ENCODE measurements at places on chromosomes 1 and 21.

- no peak for DNase-seq
Measured at GRCh38 chr1:44609412-44609767, 64.9 kb downstream of the TMEM53 start.

DNA sequence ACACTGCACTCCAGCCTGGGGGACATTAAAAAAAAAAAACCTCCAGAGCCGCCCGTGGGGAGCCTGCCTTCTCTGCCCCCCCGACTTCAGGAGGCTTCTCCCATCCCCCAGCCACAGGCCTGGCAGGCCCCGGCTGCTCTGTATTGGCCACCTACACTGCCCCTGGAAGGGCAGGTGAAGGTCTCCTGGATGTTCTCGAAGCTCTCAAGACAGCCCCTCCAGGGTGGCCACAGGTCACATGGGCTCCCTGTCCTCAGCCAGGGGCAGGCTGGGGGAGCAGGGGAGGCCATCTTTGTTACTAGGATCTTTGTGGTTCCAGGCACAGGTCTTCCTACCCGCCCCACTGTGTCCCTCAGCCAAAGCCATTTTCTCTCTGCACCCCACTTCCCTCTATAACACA, 32.8 kb downstream of the PADI6 start:
- no peak for DNase-seq

DNA sequence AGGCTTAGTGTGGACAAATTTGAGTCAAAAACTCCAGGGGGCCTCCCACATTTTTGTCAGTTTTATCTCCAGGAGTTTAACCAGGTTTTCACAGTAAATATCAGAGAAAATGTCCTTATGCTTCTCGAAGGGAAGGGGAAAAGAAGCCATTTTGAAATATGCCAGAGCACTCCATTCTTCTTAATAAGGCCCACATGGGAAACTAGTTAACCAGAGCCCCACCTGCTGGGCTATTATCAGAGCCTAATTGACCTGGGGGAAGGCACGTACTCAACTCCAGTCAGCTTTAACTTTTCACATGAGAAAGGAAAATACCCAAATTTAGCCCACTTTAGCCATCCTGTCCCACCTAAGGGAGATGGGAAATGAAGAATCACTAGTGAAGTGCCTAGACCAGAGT, 296.3 kb downstream of the PTBP2 start:
- DNase-seq, result no peak

- no peak for DNase-seq
Measured at GRCh38 chr1:11350265-11350664, 77.3 kb downstream of the UBIAD1 start.

DNA sequence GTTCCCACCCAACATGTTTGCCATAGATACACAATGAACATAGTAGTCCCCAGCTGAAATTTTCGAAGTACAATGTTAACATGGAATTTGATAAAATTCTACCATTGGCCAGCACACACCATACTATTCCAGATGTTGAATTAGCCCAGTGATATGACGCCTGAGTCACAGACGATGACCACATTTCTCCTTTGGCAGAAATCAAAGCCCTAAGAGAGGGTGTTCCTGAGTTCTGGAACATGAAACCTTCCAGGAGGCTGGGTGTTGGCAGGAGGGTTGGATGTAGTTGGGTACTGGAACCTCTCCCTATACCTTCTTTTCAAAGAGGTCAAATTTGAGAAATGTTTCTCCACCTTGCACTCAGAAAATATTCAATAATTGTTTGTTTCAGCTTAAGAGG, 37.8 kb downstream of the LPAR3 start:
- no peak for DNase-seq

DNA sequence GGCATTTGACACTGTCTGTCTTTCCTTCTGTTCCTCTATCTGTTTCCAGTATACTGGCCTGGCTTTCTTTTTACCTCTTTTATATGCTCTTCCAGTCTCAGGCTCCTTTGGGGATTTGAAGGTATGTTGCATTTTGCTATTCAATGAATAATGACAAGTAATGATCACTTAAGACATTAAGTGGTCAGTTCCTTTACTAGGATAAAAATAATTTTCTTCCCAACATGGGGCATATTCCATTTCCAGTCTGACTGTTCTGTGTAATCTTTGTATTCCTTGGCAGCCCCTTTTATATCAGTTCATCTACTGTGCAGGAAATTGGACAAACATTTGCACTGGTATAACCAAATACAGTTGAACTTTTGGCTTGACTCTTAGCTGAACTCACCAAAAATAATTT, 15.6 kb downstream of the METTL18 start:
- no peak for DNase-seq

DNA sequence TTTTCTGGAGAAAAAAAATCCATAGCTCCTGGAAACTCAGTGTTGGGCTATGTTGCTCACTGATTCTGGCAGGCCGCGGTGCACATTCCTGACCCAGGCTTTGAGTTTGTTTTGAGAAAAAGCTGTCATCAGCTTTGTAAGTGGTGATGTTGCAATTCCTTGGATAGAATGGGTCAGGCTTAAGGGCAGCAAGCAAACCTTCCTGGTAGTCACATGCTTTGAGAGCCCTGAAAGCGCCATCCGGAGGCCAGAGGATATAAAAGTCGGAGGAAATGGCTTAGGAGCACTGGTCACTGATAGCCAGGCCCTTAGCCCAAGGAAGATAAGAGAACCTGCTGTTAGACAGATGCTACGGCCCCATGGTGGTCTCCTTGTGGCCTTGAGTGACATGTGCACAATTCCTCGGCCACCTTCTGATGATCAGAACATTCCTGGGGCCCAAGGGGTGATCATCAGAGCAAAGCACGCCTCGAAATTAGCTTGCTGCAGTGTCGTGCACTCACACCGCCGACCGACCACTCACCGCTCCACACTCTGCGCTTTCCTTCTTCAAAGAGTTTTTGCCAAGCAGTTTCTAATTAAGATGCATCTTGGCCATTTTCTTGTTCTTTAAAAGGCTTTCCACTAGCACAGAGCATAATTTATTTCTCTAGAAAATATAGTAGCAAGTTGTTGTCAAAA, 78.6 kb downstream of the MAN1C1 start:
- DNase-seq, result no peak

DNA sequence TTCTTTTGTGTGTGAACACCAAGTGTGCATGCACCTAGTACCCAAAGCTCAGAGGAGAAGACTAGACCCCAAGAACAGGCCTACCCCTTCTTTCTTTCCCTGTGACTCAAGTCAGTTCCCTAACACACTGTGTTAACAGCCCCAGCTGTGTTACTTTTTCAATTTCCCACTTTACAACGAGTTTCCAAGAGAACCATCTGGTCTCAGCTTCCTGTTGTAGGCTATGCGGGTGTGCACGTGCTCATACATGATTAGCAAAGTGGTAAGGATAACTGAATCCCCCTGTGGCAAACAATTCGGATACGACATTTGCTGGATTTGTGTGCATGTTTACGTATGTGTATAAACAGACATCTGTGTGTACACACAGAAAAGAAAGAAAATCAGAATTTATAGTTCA, 17.9 kb downstream of the IFNAR2 start:
- DNase-seq, result no peak

DNA sequence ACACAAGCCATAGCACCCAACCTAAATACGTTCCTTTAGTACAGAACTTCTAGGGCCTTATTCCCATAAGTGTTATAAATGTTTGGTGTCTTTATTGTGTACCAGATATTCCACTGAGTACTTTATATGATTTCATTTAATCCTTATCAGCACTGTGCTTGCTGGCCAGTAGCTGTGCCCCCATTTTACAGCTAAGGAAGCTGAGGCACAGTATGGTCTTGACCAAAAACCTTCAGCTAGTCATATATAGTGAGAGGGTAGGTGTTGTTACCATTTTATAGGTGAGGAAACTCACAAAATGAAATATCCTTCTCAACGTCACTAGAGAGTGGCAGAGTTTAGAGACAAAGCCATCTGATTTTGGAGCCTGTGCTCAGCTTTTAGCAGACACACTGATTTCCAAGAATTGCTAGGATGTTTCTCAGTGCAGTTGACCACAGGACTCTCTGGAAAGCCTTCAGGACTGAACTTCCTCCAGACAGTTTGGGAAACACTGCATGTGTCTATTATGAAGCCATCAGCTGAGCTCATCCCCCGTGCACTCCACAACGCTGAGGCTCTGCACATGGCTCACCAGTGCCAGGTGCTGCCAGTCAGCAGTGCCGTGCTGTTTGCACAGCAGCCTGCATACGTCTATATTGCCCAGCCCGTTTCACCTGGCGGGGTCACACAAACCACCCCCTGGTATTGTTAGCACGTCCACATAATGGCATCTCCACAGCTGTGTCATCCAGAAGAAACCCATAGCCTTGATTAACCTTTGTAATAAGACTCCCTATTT, 15.4 kb downstream of the NPPA start:
- DNase-seq, result no peak

- DNase-seq, result no peak
Measured at GRCh38 chr1:100461222-100461621, 76.7 kb upstream of the GPR88 start.

DNA sequence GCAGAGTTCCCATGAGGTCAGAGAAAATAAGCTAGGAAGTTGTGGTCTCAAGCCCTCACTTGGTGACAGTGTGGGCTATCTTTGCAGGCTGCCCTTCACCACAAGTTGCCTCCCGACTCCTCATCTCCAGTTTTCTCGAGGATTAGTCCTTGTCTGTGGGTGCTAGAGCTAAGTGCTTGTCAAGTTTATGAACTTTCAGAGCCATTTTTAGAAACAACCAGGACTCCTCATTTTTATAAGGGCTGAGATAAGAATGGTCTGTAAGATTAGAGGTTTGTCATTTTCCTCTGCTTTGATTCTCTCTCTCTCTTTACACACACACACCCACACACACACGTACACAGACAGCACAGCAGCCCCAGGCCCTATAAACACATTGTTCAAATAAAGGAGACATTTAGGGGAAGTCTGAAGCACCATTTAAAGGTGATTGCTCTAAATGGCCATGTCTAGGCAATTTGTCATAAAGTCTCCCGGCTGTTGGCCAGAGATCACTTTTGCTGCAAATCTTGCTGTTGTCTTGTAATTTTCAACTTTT, 127.2 kb downstream of the LACTBL1 start:
- DNase-seq, result no peak

DNA sequence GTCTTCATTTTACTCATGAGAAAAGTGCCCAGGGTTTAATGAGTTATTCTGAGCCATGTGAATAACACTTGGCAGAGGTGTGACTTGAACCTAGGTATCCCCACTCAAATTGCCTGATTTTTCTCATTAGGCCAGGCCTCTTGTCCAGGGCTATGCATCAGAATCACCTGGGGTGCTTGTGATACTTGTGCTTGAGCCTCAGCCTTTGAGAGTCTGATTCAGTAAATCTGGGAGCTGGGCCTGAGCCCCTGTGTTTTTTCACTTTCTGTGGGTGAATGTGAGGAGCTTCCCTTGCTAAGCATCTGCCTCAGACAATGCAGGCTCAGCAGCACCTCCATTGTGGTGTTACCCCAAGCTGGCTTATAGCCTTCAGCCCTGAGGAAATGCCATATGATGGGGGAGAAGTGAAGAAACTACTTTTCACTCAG, 127.1 kb downstream of the S1PR1 start:
- DNase-seq, result no peak

GRCh38 chr1:154583773-154584172, 16.2 kb downstream of the CHRNB2 start:
- DNase-seq, result no peak

- no peak for DNase-seq
Measured at GRCh38 chr1:152886085-152886484, 8.0 kb downstream of the SMCP start.

DNA sequence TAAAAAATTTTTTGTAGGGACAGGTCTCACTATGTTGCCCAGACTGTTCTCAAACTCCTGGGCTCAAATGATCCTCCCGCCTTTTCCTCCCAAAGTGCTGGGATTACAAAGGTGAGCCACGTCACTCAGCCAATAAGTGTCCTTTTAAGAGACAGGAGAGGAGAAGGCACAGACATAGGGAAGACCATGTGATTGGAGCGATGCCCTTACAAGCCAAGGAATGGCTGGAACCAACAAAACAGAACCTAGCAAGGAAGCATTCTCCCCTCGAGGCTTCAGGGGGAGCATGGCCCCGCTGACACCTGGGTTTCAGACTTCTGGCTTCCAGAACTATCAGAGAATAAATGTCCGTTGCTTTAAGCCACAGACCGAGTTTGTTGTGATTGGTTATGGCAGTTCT, 37.0 kb downstream of the NDUFS5 start:
- DNase-seq, result no peak

- DNase-seq, result no peak
Measured at GRCh38 chr1:43625063-43625780, 24.7 kb upstream of the KDM4A start.

DNA sequence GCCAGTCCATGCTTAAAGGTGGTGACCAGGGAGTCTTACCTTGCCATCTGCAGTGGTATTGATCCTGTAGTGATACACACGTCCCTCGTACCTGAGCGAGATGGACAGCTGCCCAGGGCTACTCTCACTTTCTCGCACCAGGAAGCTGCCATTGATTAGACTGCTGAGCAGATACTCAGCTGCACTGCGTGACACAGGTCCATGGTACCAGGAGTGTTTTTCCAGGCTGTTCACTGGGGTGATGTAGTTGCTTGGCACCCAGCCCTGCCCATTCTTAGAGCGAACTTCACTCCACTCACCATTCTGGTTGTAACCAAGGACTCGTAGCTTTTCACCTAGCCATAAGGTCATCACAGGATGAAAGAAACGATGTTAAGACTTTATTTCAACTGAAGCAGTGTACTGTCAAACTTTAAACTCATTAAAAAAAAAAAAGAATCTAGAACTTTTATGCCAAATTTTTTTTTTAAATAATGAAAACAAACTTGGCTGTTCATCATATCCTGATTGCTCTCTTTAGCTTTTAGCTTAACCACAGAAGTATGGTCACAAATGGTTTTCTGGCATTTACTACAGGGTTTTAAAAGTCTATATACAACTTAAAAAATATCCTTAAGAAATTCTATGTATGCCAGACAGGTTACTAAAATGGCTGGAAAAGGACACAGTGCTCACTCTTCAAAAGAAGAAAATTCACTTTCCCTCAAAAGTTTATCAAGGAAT, 44.6 kb downstream of the TOR3A start:
- no peak for DNase-seq

DNA sequence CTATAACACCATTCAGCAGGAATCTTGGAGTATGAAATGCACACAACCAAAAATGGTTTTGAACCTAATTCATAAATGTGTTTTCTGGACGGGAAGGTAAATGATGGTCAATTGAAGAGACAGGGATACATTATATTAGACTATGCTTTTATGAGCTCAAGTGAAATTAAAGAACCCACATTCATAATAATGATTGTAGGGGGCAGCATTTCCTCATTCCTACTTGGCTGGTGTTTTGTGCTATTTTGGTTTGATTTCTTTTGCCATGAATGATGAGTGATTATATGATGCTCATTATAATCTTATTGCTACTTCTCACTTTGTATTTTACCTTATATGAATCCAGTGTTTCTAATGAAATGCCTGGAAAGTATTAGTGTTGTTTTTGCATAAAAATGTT, 372 bp downstream of the OR2L3 start:
- no peak for DNase-seq

GRCh38 chr1:48115835-48116234, 106.7 kb upstream of the SLC5A9 start:
- DNase-seq, result no peak

DNA sequence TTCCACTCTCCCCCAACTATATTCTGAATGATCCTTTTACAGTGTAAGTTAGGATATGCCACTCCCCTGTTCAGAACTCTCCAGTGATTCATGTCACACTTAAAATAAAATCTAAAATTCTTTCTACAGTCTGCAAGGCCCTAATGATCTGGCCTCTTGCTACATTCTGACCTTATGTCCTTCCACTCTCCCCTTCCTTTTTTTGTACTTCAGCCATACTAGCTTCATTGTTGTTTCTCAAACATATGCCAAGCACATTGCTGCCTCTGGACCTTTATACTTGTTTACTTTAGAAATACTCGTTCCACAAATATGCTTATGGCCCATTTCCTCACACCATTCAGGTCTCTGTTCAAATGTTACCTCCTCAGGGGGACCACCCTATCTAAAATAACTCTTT, 14.8 kb upstream of the PSMA5 start:
- no peak for DNase-seq
